Fibroblast of the aortic adventitia (primary cell): ENCODE measurements at places on chromosomes 6 and 20. TPM values are rescaled to one million over a fixed set of nuclear protein-coding genes. Genes with fewer than 3 reads are reported as not detected.

DNA sequence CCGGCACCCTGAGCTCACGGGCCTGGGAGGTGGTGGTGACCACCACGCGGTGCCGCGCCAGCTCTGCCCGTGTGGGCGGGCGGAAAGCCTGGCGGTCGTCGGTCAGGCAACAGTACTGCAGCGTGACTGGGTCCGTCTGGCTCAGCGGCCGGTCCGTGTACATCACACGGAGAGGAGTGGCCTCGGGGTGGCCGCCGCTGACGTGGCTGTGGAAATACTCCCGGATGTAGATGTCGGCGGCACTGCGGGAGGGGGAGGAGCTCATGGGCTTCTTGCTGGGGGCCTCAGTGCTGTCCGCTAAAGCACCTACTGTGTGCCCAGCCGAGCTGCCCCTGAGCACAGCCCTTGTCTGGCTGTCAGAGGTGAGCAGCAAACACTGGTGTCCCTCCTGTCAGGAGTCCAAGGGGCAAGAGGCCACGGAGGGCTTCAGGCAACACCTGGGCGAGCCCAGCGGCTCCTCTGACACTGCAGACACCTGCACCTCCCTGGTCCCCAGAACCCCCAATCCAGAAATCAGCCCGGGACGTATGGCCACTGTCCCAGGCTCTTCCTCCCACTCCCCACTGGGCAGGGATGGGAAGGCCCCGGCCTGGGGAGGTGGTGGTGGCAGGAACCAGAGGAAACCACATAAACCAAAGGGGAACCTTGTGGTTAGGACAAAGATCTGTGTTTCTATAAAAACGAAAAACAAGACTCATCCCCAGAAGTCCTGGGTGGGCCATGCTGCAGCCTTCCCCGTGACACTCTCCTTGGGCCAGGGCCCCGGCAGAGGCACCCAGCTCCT lies 6.5 kb downstream of the HELZ2 start:
- no peak for DNase-seq

PMEPA1 gene
- 1.4 and 1.6 TPM in 2 replicates for total RNA-seq

TSBP1 gene
- total RNA-seq = not detected in 2 replicates

GRCh38 chr6:169859978-169860703 lies 108.7 kb downstream of the ERMARD start:
- DNase-seq = no peak

DNA sequence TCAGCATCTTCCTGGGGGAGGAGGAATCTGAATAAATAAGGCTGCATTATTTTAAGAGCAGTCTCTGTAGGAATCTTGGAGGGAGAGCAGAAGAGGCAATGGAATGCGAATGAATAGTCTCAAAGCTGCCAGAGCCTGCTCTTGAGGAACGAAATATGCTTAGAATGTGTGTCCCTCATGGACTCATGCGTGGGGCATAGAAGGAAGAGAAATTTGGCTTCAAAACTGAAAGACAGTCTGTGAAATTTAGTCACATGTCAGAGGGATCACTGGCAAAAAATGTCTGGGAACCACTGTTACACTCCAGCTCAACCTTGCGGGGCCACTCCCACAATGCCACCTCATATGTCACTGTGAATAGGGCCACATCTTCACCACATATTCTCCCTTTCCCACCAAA lies 95.5 kb downstream of the GJA10 start:
- DNase-seq = peak; percentile 49

RBBP8NL gene
- not detected in 2 replicates for total RNA-seq
